ENCODE measurements at places on chromosomes 5 and 9.

GRCh38 chr5:55308254-55308836 is 556 bp downstream of the MTREX start:
- DNase-seq, result no peak

GRCh38 chr5:119367502-119368237 is 11.9 kb downstream of the TNFAIP8 start:
- DNase-seq, result no peak

DNA sequence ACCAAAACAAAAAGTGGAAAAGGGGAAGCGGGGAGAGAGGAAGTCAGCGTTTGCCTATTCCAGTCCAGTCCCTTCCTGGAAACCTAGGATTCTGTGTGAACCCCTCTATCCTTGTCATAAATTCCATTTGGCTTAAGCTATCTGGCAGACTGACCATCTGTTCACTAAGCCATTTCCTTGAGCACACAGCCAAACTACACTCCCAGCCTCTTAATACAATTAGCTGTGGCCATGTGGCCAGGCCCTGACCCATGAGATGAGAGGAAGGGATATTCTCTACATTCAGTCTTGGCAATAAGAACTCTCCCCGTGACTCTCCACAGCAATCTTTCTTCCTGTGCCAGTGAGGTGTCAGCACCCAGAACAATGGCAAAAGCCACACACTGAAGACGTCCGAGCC is 424.8 kb downstream of the TLE1 start:
- DNase-seq, result peak; percentile 63

DNA sequence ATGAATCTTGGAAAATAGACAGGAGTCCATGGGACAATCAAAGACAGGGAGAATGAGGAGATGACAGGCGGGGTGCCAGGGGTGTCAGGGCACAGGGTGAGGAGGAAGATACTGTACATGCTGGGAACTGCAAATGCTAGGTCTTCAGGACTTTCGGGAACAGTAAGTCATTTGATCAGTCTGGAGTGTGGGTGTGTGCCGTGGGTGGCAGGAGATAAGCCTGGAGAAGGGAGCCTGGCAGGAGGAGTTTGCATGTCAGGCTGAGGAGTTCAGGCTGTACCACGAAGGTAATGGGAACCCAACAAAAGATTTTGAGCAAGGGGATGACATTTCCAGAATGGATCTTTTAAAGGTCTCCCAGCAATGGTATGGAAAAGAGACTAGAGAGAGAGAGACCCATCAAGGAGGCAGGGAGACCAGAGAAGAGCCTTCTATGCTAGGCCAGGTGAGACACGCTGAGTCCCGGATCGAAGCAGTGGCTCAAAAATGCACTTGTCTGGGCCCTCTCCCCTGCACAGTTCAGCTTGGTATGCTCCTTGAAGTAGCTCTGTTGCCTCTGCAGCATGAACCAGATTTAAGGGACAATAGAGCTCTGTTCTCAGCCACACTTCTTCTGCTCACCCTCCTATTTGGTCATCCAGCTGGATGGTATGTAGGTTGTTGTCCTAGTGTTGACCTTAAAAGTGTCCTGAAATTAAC is 77.0 kb upstream of the FER start:
- no peak for DNase-seq

- no peak for DNase-seq
These were observed 32.1 kb downstream of the HSPA4 start for GRCh38 chr5:133083901-133084300.

All from right hindlimb (tissue), 1 donor.